Umbilical cord (tissue), 2 donors: ENCODE measurements at places on chromosomes 7 and 10.
A peak's percentile ranks its signal among the peaks of the same experiment; 100 is the strongest.

- no peak for DNase-seq
These were observed 467.0 kb upstream of the AKR1E2 start for GRCh38 chr10:4359003-4359402.

GRCh38 chr7:108181073-108181985 is 51.2 kb upstream of the LAMB4 start:
- peak; percentile 61 for DNase-seq

DNA sequence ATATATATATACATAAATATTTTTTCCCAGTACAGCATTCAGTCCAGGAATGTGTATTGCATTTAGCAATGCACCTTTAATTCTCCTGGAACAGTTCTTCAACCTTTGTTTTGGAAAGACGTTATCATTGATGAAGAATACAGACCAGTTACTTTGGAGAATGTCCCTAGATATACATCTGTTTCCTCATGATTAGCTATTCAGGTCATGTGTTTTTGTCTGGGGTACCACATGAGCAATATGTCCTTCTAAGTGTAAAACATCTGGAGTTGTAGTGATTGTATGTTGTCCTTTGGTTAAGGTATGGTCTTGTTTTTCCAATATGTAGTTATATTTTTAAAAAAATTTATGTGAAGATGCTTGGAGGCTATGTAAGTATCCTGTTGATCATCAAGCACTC is 10.2 kb downstream of the BZW2 start:
- DNase-seq = no peak

DNA sequence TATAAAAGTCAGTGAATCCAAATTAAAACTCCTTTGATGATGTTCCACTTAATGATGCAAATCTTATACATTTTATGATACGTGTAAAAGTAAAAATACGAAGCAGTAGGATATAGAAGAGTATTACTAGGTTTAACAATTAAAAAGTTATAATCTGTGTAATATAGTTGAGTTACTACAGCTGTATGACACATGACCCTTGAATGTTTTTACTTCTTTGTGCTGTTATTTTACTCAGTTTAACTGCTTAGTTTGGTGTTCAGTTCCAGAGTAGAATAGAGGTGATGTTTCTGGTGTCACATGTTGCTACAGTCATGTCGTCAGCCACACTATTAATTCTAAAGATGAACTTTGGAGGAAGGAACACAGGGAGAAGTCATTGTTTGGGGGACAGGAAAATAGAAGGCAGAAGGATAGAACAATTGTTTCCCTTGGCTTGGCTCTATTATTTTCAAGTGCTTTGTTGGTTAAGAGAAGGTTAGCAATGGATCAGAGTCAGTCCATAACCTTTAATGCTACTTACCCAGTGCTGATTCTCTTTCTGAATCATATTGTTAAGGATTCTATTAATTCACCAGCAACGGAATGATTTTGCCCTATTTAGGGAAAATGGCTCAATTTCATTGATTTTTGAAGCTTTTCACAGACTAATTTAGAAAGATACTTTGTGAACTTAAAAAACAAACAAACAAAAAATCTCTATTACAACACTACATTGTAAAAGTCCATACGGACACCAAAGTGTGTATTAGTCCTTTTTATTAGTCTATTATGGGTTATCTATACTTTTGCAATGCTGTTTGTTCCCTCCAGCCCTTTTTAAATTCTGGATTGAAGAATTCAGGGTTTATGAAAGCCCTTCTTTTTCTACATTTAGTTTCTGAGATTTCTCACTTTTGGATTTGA is 73.4 kb downstream of the CPED1 start:
- DNase-seq = no peak

GRCh38 chr7:152312316-152312715 is 123.5 kb downstream of the KMT2C start:
- DNase-seq = no peak

DNA sequence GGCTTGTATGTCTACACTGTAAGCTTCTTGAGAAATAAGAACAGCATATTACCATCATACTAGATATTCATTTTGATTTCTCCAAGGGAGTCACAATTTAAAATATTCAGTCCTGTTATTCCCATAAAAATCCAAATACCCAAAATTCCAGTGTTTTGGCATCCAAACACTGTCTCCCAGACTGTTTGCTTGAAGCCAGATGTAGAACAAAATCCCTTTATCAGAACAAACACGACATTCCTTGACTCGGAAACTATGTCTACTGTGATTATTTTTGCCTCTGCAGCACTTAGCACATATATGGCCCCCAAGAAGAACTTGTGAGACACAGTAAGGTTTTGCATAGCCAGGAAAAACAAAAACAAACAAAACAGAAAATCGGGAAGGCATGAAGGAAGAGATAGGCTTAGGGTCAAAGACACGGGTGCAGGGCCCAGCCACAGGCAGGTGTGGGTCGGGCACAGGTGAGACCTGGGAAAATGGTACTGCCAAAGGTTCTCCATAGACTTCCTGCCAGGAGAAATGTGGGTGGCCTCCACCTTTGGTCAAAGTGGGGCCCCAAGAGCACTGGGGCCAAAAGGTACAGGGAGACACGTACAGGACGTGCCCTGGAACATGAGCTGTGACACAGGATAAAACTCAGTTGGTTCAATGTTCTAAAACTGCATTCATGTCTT is 36.5 kb downstream of the CPXM2 start:
- DNase-seq = peak; percentile 80

DNA sequence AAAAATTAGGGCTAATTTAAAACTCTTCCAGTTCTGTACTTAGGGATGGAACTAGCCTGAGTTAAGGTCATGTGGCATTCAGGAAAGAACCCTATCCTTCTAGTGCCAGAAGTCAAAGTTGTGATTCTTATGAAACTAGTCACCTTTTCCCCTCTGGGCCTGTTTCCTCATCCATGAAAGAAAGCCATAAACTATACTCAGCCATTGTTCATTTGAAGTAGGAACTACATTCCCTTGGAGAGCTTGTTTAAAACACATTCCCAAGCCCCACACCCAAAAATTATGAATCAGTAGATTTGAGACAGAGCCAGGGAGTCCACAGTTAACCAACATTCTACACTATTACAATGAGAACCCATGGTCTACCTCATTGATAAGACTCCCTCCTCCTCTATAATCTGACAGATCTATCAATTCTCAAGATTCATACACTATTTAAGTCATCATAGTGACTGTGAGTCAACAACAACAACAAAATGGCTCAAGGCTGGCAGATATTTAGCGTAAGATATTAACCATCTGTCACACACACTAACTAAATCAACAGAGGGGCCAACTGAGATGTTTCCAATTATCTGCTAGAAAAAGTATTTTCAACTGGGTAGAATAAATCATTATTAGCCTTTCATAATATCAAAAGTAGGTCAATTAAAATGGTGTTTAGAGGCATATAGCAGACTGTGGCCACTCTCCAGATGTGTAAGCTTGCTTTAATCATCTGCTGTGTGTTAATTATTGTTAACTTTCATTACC is 102.3 kb downstream of the SLC25A13 start:
- DNase-seq = peak; percentile 4

- no peak for DNase-seq
These were observed 65.3 kb downstream of the FZD1 start for GRCh38 chr7:91329571-91329970.

DNA sequence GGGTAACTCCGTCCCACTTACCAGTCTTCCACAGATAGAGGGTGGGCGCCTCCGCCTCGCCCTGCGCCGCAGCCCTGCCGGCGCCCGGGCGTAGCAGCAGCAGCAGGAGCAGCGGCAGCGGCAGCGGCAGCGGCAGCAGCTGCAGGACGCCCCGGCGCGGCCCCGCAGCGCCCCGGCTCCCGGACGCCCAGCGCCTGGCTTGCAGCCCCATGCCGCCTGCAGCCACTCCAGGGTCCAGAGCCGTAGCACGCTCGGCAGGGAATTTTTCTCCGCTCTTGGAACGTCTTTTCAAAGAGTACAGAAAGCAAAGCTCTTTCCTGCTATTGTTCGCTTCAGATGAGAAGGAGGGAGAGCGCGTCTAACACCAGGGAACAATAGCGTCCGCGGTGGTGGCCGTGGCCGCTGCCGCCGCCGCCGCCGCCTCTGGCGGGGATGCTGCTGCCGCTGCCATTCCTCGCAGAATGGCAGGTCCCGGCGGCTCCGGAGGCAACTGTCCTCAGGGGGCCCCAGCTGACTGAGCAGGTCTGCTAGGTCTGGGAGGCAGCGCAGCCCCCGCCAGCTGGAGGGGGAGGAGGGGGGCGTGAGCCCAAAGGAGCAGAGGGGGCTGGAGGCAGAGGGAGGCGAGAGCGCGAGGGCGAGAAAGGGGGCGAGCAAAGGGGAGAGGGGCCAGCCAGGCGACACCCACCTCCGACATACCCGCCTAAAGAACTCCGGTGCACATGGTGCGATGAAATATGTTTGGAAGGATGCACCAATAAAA is at the start of gene THSD7A:
THSD7A (minus strand) TSS at position 463 of the 760 bp plus-strand sequence; CDS start at position 211, 252 bp downstream.
- peak; percentile 54 for DNase-seq
